ENCODE measurements at places on chromosomes 13 and 19. TPM values are rescaled to one million over a fixed set of nuclear protein-coding genes. Genes with fewer than 3 reads are reported as not detected.

DNA sequence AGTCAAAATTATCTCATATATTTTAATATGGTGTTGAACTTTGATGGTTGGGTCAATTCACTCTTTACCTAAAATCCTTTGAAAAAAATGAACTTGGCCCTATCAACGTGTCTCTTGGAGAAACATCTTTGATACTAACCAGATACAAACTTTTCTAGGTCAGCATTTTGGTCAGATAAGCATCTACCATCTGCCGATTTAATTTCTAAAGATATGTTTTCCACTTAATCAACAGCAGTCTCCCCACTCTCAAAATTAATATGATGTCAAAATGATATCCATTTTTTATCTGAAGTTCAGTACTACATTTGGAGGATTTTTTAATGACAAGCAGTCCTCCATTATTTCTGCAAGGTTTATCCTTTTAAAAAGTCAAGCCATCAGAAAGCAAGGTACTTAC, 288.8 kb downstream of the DIAPH3 start:
- no peak overlapping the region for H3K27ac ChIP-seq
- no peak overlapping the region for H3K4me3 ChIP-seq
- no peak for DNase-seq
- H3K27me3 ChIP-seq: no peaks in the 10 kb centered on the region
- H3K4me1 ChIP-seq: no peaks in the 10 kb centered on the region

The AP1M2 gene
- 0.27 TPM for total RNA-seq

DNA sequence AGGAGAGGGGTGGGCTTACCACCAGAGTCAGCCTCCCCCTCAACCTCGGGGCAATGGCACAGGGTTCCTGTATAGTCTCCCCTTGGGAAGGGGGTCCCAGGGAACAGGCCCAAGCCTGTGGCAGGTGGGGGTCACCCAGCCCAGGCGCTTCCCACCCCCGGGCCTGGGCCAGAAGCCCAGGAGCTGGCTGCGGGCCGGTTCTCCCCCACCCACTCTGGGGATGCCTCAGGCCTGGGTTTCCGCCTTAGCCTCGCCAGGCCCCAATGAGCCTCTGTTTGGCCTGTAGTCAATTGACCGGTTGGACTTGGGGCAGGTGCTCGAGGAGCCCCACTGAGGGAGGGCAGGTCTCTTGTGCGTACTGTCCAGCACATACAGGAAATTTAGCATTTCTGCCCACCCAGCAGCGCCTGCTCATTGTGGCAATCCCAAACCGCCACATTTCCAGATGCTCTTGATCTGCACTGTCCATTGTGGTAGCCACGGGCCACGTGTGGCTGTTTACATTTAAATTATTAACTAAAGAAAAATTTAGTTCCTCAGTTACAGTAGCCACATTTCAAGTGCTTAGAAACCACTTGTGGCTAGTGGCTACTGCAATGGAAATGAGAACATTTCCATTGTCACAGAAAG, 9.9 kb downstream of the LYL1 start:
- peaks cover 52% of the 10 kb centered on the region for H3K36me3 ChIP-seq
- no peak overlapping the region for H3K4me3 ChIP-seq
- H3K4me1 ChIP-seq: peaks cover 69% of the 10 kb centered on the region
- peak overlapping the region; percentile 91 for H3K27ac ChIP-seq

DNA sequence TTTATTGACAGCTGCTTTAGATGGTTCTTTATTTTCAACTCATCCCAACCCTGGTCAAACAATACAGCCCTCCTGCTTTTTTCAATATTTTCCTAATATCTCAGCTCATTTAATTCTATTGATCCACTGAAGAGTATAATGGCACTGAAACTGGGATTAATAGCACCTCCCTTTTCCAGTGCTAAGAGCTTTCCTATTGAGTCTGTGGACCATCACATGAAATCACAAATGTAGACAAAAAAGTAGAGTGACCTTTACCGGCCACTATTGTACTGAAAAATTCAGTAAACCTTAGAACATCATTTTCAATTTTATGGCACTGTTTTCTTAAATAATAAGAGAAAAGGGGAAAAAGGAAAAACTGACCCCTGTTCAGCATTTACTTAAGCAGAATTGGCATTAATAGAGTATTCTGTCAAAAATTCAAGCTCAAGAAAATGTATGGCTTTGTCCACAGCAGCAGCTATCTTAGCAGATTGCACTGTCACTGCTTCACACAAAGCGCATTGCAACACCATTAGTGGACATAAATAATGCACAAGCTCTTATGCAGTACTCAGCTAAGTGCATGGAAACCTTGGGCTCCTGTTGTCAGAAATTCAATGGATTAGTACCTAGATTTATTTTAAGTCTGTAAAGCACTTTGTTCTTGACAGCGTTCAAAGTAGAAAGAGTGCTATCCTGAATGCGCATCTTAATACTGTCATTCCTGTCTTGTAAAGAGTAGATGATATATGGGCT, 851.0 kb upstream of the KLHL1 start:
- H3K27ac ChIP-seq: no peak overlapping the region
- no peaks in the 10 kb centered on the region for H3K27me3 ChIP-seq
- H3K4me3 ChIP-seq: no peak overlapping the region
- DNase-seq: no peak
- no peaks in the 10 kb centered on the region for H3K36me3 ChIP-seq

GRCh38 chr13:110850006-110850405, 64.9 kb downstream of the ANKRD10 start:
- no peak overlapping the region for H3K4me3 ChIP-seq
- H3K27ac ChIP-seq: no peak overlapping the region
- peaks cover 6% of the 10 kb centered on the region for H3K27me3 ChIP-seq
- peaks cover 10% of the 10 kb centered on the region for H3K4me1 ChIP-seq
- DNase-seq: no peak

- peaks cover 50% of the 10 kb centered on the region for H3K27me3 ChIP-seq
- no peak overlapping the region for H3K4me3 ChIP-seq
- H3K4me1 ChIP-seq: peaks cover 28% of the 10 kb centered on the region
- peak; percentile 8 for DNase-seq
Observed at GRCh38 chr19:1284293-1284978, 1.2 kb upstream of the EFNA2 start.

DNA sequence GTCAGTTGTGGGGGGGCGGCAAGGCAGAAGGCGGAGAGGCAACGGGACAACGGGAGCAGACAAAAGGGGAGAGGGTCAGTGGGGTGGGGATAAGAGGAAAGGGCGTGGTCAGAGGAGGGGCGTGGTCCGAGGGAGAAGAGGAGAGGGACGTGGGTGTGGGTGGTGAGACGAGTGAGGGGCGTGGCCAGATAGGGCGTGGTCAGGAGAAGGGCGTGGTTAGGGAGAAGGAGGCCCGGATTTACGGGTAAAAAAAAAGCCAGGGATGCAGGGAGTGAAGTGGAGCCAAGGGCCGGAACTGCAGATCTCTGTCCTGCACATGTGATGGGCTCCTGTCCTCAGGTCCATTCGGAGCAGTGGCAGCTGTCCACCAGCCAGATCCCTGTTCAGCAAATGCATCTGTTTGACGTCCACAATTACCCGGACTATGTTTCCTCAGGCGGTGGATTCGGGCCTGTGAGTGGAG, 21.5 kb downstream of the CPT1C start:
- peak; percentile 45 for DNase-seq
- H3K27me3 ChIP-seq: no peaks in the 10 kb centered on the region
- H3K27ac ChIP-seq: no peak overlapping the region
- H3K4me1 ChIP-seq: peaks cover 14% of the 10 kb centered on the region
- peaks cover 5% of the 10 kb centered on the region for H3K36me3 ChIP-seq

- no peak for DNase-seq
- H3K36me3 ChIP-seq: no peaks in the 10 kb centered on the region
- H3K4me1 ChIP-seq: no peaks in the 10 kb centered on the region
- no peak overlapping the region for H3K4me3 ChIP-seq
- no peaks in the 10 kb centered on the region for H3K27me3 ChIP-seq
- H3K27ac ChIP-seq: no peak overlapping the region
Observed at GRCh38 chr19:7010722-7011593, 10.3 kb downstream of the MBD3L2B start.

DNA sequence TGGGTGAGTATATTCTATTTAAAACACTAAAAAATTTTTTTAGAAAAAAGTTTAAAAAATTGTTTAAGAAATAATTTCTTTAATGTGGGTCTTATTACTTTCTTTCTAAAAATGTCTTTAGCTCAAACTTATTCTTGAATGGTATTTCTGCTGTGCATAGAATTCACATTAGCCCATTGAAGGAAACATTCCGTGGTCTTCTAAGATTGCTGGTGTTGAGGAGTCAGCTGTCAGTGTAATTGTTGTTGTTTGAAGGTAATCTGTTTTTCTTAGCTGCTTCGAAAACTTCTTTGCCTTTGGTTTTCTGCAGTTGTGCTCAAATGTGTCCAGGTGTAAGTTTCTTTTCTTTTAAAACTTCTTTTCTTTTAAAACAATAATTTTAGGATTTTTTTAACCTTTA, 85.4 kb upstream of the KLF12 start:
- DNase-seq: no peak
- no peaks in the 10 kb centered on the region for H3K27me3 ChIP-seq
- H3K4me3 ChIP-seq: no peak overlapping the region
- no peaks in the 10 kb centered on the region for H3K36me3 ChIP-seq

The ZNF829 gene
- total RNA-seq: 7.3 TPM

DNA sequence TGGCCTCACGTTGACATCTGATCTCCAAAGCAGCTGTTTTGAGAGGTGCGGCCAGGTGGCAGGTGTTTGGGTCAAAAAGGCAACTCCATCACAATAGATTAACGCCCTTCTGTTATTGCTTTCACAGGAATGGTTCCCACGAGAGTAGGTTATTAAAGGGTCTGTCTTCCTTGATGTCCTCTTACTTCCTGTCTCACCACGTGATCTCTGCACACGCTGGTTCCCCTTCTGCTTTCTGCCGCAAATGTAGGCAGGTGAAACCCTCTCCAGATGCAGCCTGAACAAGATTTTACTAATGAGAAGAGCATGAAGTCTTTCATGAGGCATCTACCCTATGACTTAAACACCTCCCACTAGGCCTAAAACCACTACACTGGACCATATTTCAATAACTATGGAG, 22.8 kb upstream of the ZNF564 start:
- H3K27ac ChIP-seq: no peak overlapping the region
- no peak for DNase-seq
- peaks cover 12% of the 10 kb centered on the region for H3K36me3 ChIP-seq
- H3K4me3 ChIP-seq: no peak overlapping the region
